ENCODE measurements at places on chromosomes 2 and 18.

GRCh38 chr2:13462464-13462863 lies 745.7 kb downstream of the TRIB2 start:
- no peak for DNase-seq

DNA sequence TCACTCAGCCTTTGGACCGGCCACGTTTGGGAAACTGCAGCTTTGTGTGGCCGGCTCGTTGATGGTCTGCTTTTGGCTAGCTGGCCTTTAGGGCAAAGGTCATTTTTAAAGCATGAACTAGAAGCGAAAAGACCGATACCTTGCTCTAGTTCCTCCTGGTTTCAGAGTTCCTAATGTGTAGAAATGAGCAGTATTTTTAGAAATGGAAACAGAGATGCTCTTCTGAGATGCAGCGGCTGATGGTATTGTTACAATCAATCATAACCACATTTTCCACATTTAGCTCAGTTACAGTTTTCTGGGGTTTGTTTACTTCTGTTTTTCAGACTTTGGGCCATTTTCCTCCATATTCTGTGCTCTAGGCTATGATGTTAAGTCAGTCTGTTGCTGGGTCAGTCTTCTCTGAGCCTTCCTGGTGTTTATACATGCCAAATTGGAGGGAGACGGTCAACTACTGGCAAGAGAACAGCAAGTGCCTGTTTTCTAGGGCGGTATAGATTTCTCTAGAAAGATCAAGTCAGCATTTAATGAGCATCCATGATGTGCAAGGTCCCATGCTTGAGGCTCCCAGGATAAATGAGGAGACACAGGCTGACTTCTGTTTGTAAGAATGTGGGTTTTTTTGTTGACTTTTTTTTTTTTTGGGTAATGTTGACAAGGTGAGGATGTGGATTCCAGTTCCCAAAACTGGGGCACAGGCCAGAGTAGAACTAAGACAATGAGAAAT lies 28.0 kb downstream of the RNF144A start:
- no peak for DNase-seq

DNA sequence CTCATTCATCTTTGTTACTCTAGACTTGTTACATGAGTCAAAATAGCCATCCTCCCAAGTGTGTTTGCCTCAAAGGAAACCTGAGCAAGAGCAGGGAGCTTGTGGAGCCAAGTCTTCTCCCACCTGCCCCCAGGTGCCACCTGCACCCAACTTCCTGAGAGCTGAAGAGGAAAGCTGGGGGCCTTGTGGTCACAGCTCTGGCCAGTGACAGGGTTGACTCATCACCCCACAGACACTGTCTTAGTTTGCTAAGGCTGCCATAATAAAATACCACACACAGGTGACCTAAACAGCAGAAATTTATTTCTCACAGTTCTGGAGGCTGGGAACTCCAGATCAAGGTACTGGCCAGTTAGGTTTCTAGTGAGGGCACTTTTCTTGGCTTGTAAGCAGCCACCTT lies 99.6 kb downstream of the TPGS2 start:
- DNase-seq: no peak

GRCh38 chr2:98903767-98904485 lies 32.1 kb downstream of the CRACDL start:
- DNase-seq: peak; percentile 76

- peak; percentile 67 for DNase-seq
Observed at GRCh38 chr2:148244593-148245292, 223.9 kb downstream of the MBD5 start.

DNA sequence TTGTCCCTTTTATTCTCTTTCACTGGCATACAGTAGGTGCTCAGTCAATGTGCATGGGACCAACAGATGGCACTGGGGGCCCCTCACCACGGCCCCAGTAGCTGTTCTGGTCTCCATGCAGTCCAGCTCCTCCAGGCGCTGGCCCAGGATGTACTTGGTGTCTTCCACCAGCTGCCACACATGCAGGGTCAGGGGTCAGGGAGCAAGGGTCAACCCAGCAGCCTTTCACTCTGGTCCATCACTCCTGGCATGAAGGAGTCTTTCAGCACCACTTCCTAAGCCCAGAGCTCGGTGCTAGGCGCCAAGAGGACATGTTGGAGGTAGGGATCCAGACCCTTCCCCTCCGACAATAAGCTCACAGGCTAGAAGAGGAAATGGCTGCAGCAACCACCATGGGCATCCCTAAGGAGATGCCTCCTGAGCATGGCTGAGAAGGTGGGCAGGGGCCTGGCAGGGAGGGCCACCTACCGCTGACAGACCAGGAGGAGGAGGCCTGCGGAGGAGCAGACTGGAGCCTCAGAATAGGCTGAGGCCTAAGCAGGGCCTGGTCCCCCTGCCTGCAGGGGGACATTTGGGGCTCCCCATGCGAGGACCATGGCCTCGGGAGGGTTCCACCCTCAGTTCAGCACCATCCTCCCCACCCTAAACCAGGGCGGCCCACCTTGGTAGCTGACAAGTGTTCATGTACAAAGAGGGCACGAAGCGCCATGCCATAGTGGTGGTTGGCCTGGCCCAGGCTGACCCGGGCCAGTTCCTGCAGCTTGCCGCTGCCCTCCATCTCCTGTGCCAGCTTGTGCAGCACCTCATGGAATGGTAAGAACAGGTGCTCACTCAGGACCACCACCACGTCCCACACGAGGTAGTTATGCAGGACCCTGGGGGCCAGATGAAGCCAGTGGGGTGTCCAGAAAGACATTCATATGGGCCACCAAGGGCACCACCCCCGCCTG lies 10.2 kb downstream of the ALPG start:
- DNase-seq: no peak

DNA sequence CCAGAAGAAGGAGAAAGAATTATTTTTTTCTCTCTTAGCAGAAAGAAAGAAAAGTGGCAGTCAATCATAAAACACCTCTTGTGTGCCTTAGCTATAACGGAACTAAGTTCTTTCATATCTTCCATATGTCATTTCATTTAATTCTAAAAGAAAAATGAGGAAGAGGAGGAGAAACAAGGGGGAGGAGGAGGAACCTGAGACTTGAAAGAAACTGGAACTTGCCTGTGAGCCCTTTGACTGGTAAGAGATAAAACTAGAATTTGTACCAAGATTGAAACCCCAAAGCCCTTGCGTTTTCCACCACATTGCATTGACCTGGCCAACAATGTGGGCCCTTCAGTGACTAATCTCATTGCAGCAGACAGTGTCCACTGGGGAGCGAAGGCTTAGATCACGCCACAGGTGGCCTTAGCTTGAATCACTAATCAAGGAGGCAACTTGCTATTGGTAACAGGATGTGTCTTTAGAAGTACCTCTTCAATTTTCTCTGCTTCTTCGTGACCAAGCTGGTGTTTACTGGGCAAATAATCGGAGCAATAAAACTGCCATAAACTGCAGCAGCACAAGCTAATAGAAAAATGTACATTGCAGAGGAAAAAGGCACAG lies 307.9 kb downstream of the CLIP4 start:
- DNase-seq: peak; percentile 87

GRCh38 chr2:227082286-227082685 lies 81.7 kb downstream of the COL4A4 start:
- DNase-seq: peak; percentile 11

GRCh38 chr2:145692971-145693478 lies 1173.1 kb upstream of the ZEB2 start:
- no peak for DNase-seq

DNA sequence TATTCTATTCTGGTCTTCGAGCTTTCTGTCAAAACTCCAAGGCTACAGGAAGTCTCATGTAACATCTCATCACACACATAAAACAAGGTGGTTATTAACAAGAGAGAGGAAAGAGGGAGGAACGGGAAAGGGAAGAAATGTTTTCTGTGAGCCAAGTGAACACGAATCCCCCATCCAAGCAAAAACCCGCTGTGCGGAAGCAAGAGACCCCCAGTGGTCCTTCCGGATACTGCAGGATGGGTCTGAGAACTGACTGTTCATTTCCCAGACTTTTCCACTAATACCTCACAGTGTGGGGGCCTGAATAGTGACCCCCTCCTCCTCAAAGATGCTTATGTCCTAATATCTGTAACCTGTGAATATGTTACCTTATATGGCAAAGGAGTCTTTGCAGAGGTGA lies 19.0 kb upstream of the DIPK1C start:
- peak; percentile 50 for DNase-seq

DNA sequence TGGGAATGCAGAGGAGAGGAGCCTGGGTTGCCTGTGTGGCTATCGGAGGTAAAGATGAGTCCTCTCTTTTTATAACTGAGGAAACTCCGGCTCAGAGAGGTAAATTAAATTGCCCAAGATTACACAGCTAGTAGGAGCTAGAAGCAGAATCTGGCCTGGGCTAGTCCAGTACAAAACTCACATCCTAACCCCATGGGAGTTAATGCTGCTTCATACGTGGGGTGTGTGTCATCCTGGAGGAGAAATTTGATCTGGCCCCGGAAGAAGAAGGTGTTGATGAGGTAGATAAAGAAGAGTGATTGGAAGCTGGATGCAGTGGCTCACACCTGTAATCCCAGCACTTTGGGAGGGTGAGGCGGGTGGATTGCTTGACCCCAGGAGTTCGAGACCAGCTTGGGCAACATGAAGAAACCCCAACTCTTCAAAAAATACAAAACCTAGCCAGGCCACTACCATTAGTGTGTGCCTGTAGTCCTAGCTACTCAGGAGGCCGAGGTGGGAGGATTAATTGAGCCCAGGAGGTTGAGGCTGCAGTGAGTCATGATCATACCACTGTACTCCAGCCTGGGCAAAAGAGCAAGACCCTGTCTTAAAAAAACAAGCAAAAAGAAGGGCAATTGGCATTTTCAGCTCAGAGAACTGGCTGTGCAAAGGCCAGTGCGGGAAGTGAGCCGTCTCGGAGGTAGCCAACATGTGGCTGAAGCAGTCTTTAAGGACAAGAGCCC lies 33.7 kb downstream of the CTIF start:
- DNase-seq: no peak

DNA sequence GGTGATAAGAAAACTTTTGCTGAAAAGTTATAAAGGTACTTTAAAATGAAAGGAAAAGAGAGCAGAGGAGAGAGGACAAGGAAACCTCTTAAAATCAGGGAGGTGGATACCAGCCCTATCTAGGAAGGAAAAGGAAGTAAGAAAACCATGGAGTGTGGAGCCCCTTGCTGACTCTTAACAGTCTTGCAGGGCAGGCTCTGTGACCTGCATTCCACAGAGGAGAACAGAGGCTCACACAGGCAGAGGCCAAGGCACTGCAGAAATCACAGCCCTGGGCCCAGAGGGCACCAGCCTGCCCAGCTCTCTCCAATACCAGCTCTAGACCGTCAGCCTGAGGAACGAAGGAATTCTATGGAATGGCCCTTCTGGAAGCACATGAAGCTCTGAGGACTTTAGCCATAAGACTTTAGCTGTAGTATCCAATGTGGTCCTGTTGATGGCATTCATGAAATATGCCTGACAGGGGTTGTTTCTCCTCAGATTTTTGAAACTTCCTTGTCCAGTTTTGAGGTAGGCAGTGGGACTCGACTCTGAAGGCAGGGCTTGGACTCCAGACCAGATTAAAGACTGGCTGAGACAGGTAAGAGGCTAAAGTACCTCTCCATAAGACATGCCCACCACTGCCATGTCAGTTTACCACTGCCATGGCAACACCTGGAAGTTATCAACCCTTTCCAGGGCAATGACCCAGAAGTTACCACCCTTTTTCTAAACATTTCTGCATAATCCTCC lies 216.3 kb downstream of the ANAPC1 start:
- DNase-seq: peak; percentile 72

DNA sequence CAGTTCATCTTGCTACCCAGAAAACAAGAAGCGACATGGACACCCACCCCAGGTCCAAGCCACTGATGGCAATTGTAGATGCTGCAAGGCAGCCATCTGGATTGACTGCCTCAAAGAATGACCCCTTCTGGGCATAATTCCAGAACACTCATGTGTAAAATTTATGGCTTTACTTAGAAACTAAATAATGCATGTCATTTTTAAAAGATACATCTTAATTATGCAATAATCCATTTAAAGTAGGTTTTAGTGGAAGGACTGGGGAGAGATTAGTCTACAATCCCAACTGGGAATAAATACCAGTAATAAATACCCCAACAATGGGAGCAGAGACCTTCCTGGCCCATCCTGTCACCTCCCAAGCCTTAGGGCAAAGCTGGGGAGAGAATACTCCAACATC lies 247.7 kb downstream of the SS18 start:
- no peak for DNase-seq

DNA sequence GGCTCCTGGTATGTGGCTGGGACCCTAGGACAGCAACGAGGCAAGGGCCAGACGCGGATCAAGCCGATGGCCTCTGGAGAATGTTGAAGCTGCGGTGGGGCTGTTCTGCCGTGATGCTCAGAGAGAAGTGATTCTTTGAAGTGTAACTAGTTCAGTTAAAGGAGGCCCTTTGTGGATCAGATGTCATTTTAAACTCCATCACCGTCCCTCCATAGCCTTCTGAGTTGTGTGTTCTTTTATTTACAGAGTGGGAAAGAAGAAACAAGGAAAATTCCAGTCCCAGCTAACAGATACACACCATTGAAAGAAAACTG lies 403 bp downstream of the PNO1 start:
- no peak for DNase-seq

GRCh38 chr2:104752504-104752903 lies 101.4 kb upstream of the POU3F3 start:
- DNase-seq: no peak

- peak; percentile 79 for DNase-seq
Observed at GRCh38 chr2:5914811-5915611, 222.8 kb downstream of the SOX11 start.

GRCh38 chr2:9179572-9180201 lies 26.9 kb upstream of the ASAP2 start:
- peak; percentile 60 for DNase-seq

DNA sequence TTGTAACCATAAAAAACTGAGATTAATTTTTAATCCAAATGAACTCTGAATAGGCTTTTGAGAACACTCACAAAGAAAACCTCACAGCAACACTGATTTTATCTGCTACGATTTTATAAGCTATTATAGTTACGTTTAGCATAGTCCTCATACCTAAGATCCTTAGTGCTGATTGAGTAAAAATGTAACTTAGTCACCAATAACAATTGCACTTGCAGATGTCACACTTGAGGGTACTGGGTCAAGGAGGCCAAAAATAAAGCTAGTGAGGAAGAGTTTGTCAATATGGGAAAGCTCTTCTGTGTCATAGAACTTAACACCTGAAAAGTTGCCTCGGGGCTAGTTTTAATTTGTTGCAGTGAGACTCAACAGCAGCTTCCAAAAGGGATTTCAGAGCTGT lies 706.5 kb upstream of the FAM98A start:
- DNase-seq: no peak

- DNase-seq: peak; percentile 75
Observed at GRCh38 chr2:207252979-207253645, 87.4 kb upstream of the KLF7 start.
